ENCODE measurements at places on chromosomes 2 and 18. TPM values are rescaled to one million over a fixed set of nuclear protein-coding genes. Genes with fewer than 3 reads are reported as not detected.

DNA sequence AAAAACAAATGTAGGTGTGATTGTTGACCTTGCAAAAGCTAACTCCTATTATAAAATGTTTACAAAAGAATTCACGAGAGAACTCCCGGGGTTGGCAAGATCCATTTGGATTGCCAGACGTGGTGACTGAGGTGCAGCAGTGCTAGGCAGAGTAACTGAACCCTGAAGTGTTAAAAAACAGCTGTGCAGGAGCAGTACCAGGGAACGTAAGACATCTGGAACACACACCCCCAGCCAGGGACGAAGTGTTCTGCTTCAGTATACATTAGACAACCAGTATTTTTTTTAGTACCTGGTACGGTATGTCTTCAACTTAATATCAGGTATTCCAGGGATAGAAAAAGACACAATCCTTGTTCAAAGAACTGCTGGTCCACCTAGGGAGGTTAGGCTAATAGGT lies 272.1 kb upstream of the EPAS1 start:
- DNase-seq, result no peak

GRCh38 chr2:241873803-241874110 lies 4.2 kb downstream of the RTP5 start:
- DNase-seq, result no peak

Gene HMSD
- total RNA-seq, result not detected

Gene CDH19
- 76.4 TPM for total RNA-seq

Gene ARHGEF4
- 2.9 TPM for total RNA-seq

Measured in SK-MEL-5 (cell line).